ENCODE measurements at places on chromosomes 5 and 9.

DNA sequence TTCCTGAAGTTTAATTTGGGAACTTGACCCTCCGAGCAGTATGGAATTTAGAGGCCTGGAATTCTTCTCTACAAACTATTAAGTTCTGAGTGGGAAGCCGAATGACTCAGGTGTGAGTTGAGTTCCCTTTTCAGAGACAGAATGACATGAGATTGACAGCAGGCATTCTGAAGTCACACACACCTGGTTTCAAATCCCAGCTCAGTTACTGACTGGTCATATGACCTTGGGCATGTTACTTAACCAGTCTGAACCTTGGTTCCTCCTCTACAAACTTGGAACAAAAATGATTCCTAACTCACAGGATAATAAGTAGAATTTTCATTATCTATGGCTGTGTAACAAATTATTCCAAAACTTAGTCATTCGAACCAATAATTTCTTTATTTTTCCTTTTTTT, 45.5 kb upstream of the GPBP1 start:
- no peak for DNase-seq

DNA sequence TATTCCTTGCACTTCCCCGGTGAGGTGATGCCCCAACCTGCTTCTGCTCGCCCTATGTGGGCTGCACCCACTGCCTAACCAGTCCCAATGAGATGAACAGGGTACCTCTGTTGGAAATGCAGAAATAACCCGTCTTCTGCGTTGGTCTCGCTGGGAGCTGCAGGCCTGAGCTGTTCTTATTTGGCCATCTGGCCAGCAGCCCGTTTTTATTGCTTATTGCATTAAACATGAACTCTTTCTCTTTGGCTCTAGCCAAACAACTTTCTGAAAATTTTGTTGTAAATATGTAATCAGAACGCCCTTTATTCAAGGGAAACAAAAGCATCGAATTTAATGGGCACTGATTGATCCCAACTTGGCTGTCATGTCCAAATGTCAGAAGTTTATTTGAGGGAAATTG, 124.7 kb upstream of the FTMT start:
- DNase-seq = no peak

DNA sequence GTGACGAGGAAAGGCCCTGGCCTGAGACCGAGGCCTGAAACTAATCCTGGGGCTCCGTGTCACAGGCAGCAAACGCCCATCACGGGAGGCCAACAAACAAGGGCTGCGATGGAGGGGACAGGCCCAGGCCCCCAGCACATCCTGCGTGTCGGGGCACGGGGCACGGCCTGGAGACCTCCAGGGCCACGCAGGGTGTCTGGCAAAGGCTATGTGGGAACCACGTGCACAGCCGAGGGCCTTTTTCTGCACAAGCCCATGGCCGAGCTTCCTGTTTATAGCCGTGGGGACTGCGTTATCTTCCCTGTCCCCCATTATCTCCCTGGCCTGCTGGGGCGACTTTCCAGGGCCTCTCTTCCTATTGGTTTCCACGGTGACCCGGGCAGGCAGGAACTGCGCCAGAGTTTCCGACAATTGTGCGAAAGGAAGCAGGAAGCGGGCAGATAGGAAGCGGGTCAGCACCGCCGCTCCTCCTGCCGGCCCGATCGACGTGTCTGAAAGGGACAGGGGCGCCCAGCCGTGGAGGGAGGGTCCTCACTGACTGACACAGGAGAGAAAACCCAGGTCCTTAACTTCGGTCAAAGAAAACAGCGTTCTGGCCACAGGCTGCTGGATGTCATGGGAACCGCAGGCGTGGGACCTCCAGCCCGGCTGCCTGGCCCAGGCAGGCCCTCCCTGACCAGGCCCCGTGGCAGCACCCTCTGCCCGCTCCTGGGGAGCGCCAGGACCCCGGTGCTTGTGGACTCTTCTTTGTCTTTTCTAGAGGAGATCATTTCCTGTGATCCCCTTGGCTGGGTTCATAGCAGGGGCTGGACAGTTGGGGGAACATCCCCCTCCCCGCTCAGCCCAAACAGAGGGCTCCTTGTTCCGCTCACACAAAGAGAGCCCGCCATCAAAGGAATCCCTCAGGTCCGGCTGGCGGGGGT, 29.1 kb upstream of the SEC16A start:
- no peak for DNase-seq

DNA sequence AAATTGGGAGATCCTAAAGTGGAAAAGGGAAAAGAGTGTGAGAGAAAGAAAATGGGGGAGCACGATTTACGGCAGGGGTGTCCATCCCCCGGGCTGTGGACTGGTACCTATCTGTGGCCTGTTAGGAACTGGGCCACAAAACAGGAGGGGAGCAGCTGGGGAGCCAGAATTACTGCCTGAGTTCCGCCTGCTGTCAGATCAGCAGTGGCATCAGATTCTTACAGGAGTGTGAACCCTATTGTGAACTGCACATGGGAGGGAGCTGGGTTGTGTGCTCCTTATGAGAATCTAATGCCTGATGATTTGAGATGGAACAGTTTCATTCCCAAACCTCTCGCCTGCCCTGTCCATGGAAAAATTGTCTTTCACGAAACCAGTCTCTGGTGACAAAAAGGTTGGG, 108.3 kb upstream of the ADAMTSL1 start:
- no peak for DNase-seq

DNA sequence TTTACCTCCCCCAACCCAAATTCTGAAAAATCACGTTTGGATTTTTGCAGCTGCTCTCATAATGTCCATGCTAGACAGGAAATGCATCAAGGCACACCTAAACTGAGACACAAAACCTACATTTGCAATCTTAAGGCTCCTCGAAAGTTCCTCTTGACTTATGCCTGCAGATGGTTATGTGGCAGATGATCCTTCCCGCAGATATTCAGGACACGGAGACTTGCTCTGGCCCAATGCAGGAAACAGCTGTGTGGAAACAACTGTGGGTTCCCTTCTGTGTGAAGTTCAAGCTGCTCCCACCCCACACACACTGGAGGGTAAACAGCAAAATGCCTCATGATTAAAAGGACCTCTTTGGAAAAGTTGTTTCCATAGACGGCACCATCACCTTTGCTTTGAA, 253.8 kb downstream of the EBF1 start:
- DNase-seq = no peak

DNA sequence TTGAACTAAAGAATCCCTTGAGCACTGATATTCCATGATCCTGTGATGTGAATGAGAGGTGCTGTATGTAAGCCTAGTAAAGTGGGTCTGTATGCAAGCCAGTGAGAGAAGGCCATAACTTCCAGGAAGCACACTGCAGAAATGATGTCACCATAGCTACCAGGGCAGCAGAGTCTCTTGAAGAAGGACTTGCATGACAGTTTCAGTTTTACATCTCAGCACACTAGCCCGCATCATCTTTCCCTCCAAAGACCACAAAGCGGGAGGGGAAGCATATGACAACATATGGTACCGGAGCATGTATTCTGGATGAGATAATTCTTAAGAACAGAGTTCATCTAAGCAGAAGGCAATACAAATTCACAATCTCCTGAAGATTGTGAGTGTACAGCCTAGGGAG, 37.6 kb upstream of the MAST4 start:
- DNase-seq = no peak

GRCh38 chr5:53130266-53130665, 20.7 kb upstream of the MOCS2 start:
- no peak for DNase-seq

GRCh38 chr9:36902080-36902716, 131.9 kb downstream of the PAX5 start:
- DNase-seq = no peak

GRCh38 chr5:166991601-166992000, 1299.8 kb upstream of the WWC1 start:
- no peak for DNase-seq

- DNase-seq = no peak
Measured at GRCh38 chr5:114458726-114459125, 96.9 kb downstream of the KCNN2 start.

DNA sequence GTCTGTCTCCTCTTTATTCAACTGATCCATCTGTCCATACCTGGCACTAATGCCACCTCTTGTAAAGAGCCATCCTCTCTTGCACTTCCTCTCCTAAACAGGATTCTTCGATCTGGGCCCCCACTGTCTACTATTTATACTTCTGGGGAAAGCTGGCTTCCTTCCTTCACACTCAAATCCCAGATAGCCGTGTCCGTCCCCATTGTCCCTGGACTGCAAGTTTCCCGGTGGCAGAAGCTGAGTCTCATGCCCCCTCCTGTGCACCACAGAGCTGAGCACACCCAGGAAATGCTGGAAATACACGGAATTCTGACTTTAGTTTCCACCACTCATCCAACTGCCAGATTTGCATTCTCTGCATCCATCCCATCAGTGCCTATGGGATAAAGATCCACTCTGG, 84.0 kb downstream of the MARCHF11 start:
- DNase-seq = no peak

DNA sequence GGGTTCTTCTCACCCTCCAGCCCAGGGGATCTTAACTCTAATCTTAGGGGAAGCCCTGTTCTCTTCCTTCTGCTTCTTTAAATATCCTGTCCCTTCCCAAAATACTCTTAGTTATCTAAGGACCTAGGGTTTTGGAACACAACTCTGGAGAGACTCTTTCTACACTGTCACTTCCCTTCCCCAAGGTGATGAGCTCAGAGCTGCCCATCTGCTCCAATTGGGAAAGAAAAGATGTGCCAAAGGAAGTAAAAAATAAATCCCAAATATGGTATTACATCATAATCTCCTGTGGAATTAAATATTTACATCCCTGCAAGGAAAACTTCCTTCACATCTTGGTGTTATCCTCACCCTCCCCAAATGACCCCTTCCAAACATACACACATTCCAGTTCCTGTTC, 291.2 kb downstream of the EPB41L4A start:
- no peak for DNase-seq

DNA sequence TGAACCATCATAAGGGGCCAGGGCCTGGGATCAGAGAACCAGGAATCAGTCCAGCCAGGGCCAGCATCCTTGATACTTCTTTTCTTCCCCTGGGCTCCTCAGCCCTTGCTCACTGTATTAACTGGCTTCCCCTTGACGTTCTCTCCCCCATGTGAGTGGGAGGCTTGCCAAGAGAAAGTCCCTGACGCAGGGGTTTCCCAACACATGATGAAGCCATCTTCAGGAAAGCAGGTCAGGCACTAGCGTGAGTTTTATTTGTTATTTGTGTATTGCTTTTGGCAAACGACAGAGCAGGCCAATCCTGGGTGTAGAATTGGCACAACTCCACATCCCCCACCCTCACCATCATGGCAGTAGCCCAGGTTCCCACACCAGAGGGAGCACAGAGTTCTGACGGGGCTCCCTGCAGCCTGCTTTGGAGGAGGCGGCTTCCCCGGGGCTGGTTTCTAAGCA, 165.5 kb upstream of the NFIL3 start:
- no peak for DNase-seq

Measured in stimulated activated naive CD8-positive, alpha-beta T cell treated with anti-CD3 and anti-CD28 coated beads, Interleukin-15, amount 100 ng/mL, for 72 hours (primary cell).